Vagina (tissue), 2 donors: ENCODE measurements at places on chromosomes 13 and 19.
A peak's percentile ranks its signal among the peaks of the same experiment; 100 is the strongest.

DNA sequence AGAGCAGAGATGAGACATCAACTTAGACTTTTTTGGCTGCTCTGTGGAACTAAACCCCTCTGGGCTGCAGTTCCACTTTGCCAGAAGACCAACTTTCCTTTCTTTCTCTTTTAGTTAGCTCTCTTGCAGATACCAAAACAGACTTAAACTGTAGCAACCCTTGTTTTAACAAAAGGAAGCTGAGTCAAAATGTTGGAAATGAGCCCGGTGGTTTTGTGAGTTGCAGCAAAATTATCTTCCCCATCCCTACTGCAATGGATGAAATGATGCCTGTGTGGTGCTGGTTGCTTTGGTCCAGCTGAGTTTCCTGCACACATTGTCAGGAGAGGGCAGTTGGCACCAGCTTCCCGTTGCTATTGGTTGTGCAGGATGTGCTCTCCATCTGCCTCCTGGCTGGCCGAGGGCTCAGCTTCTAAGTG is 115.3 kb downstream of the LRCH1 start:
- peak overlapping the region; percentile 72 for H3K27ac ChIP-seq
- no peaks in the 10 kb centered on the region for H3K36me3 ChIP-seq
- DNase-seq: no peak
- H3K4me3 ChIP-seq: peak overlapping the region; percentile 2
- peaks cover 48% of the 10 kb centered on the region for H3K4me1 ChIP-seq
- H3K27me3 ChIP-seq: no peaks in the 10 kb centered on the region

DNA sequence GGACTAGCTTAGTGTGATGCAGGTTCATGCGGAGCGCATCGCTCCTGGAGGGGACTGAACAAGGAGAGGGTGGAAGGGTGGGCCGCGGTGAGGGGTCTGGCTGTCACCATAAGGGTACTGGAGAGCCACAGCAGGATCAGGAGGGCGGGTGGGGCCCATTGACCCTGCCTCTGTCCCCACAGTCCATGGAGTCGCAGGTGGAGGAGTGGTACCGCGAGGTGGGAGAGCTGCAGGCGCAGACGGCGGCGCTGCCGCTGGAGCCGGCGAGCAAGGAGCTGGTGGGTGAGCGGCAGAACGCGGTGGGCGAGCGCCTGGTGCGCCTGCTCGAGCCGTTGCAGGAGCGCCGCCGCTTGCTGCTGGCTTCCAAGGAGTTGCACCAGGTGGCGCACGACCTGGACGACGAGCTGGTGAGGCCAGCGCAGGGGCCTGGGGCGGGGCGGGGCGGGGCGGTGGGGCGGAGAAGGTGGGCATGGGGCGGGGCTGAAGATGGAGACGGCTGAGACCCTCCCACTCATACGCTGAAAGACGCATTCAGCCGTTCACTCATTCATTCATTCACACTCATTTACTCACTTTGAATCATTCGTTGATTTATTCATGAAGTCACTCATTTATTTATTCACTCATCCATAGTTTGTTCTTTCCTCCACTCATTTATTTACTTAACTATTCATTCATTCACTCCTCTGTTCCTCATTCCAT is 27.5 kb upstream of the SHKBP1 start:
- H3K4me3 ChIP-seq: no peak overlapping the region
- H3K36me3 ChIP-seq: no peaks in the 10 kb centered on the region
- H3K4me1 ChIP-seq: peaks cover 6% of the 10 kb centered on the region
- no peak overlapping the region for H3K27ac ChIP-seq
- no peaks in the 10 kb centered on the region for H3K27me3 ChIP-seq

GRCh38 chr19:41998246-41999020 is 4.4 kb upstream of the ATP1A3 start:
- H3K4me3 ChIP-seq: no peak overlapping the region
- peaks cover 15% of the 10 kb centered on the region for H3K4me1 ChIP-seq
- H3K27me3 ChIP-seq: peaks cover 15% of the 10 kb centered on the region
- H3K27ac ChIP-seq: no peak overlapping the region
- no peaks in the 10 kb centered on the region for H3K36me3 ChIP-seq
- no peak for DNase-seq

DNA sequence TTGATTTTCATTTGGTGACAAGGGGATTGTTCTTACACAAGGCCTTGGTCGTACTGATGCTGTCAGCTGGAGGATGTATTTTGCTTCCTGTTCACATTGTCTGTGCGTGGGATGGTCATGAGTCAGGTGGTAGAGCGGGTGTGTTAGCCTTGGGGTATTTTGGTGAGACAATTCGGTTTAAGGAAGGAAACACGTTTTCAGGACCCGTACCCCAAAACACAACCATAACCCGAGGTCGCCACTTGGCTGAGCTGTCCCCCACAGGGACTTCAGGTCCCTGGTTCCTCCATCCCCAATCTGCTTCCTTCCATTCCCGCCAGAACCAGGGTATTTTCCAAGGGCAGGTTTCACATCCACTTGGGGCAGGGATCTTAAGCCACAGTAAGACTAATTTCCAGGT is 15.0 kb downstream of the MYO9B start:
- peak overlapping the region; percentile 86 for H3K27ac ChIP-seq
- H3K27me3 ChIP-seq: no peaks in the 10 kb centered on the region
- DNase-seq: no peak
- H3K4me1 ChIP-seq: peaks cover 78% of the 10 kb centered on the region
- H3K36me3 ChIP-seq: no peaks in the 10 kb centered on the region

GRCh38 chr19:3248728-3249326 is 24.4 kb downstream of the CELF5 start:
- no peak overlapping the region for H3K4me3 ChIP-seq
- no peak overlapping the region for H3K27ac ChIP-seq
- no peaks in the 10 kb centered on the region for H3K36me3 ChIP-seq
- H3K4me1 ChIP-seq: no peaks in the 10 kb centered on the region
- DNase-seq: no peak
- no peaks in the 10 kb centered on the region for H3K27me3 ChIP-seq

DNA sequence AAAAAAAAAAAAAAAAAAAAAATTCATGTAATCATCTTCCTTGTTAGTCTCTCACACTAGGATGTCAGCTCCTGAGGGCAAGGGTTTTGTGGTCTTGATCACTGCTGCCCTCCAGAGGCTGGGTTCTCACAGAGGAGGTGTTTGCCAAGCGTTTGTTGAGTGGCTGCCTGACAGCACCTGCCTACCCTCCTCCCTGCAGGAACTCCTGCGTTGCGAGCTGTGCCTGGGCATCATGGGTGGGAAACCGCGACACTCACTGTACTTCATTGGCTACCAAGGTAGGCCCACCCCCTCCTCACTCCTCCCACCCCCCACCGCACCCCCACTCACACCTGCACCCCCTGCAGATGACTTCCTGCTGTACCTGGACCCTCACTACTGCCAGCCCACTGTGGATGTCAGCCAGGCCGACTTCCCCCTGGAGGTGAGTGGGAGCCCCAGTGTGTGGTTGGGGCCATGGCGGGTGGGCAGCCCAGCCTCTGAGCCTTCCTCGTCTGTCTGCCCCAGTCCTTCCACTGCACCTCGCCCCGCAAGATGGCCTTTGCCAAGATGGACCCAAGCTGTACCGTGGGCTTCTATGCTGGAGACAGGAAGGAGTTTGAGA is 8.1 kb downstream of the ATG4D start:
- H3K27me3 ChIP-seq: no peaks in the 10 kb centered on the region
- no peak overlapping the region for H3K4me3 ChIP-seq
- no peak for DNase-seq
- H3K4me1 ChIP-seq: peaks cover 46% of the 10 kb centered on the region

GRCh38 chr19:15453091-15453578 is 3.4 kb upstream of the WIZ start:
- DNase-seq: no peak
- H3K4me3 ChIP-seq: peak overlapping the region; percentile 46
- no peaks in the 10 kb centered on the region for H3K27me3 ChIP-seq
- H3K27ac ChIP-seq: peak overlapping the region; percentile 63
- peaks cover 42% of the 10 kb centered on the region for H3K4me1 ChIP-seq

GRCh38 chr19:51259348-51260245 is 8.7 kb downstream of the SIGLECL1 start:
- H3K27me3 ChIP-seq: no peaks in the 10 kb centered on the region
- no peak overlapping the region for H3K4me3 ChIP-seq
- DNase-seq: no peak
- H3K4me1 ChIP-seq: no peaks in the 10 kb centered on the region
- H3K36me3 ChIP-seq: no peaks in the 10 kb centered on the region

GRCh38 chr13:23868521-23868920 is 20.7 kb downstream of the MIPEP start:
- no peak for DNase-seq
- H3K4me1 ChIP-seq: peaks cover 7% of the 10 kb centered on the region
- no peak overlapping the region for H3K27ac ChIP-seq
- no peaks in the 10 kb centered on the region for H3K36me3 ChIP-seq

DNA sequence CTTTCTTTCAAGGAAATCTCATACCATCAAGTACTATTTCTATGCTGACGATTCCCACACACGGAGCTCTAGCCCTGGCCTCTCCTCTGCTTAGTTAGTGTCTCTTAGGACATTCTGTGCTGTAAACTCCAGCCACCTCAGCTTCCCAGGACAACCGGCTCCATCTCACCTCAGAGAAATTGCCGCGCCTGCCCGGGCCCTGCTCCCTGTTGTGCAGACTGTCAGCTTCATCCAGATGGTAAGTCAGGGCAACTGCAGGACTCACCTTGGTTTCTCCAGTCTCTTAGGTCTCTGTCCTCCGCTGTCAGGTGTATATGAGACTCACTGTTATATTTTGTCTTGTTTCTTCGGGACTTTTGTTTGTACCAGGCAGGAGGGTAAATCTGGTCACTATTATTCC is 98.7 kb downstream of the SPACA7 start:
- no peaks in the 10 kb centered on the region for H3K36me3 ChIP-seq
- no peaks in the 10 kb centered on the region for H3K4me1 ChIP-seq
- no peak for DNase-seq

- H3K4me1 ChIP-seq: no peaks in the 10 kb centered on the region
- H3K4me3 ChIP-seq: no peak overlapping the region
- no peak for DNase-seq
- H3K27ac ChIP-seq: no peak overlapping the region
- H3K36me3 ChIP-seq: no peaks in the 10 kb centered on the region
- no peaks in the 10 kb centered on the region for H3K27me3 ChIP-seq
Observed at GRCh38 chr13:41220401-41220800, 26.0 kb upstream of the KBTBD7 start.

GRCh38 chr13:97302611-97303010 is 80.5 kb downstream of the MBNL2 start:
- H3K4me3 ChIP-seq: no peak overlapping the region
- DNase-seq: no peak
- H3K36me3 ChIP-seq: no peaks in the 10 kb centered on the region
- no peaks in the 10 kb centered on the region for H3K27me3 ChIP-seq
- H3K27ac ChIP-seq: peak overlapping the region; percentile 31

DNA sequence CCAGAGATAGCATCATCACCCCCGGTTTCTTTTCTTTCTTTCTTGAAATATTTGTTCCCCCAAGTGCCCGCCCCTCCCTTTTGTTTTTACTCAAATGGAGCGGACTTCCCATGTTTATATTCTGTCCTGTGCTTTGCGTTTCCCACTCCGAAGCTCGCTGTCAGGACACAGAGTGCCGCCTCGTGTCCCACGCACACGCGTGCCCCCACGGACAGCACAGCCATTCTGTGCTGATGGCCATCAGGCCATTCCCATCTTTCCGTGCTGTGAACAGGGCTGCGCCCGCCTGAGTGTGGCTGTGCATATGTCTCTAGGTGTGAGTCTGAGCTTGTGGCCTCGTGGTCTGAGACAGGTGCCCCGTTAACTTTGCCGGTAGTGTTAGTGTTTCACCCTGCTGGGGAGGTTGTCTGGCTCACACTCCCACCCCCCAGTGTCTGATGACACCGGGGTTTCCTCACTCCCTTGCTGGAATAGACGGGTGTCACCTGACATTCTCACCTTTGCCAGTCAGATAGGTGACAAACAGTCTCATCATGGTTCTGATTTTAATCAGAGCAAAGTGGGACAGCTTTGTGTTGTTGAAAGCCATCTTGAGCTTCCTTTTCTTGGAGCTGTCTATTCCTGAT is 6.9 kb downstream of the PAK4 start:
- no peak for DNase-seq
- no peaks in the 10 kb centered on the region for H3K36me3 ChIP-seq
- no peak overlapping the region for H3K27ac ChIP-seq
- H3K4me3 ChIP-seq: no peak overlapping the region
- peaks cover 84% of the 10 kb centered on the region for H3K4me1 ChIP-seq

DNA sequence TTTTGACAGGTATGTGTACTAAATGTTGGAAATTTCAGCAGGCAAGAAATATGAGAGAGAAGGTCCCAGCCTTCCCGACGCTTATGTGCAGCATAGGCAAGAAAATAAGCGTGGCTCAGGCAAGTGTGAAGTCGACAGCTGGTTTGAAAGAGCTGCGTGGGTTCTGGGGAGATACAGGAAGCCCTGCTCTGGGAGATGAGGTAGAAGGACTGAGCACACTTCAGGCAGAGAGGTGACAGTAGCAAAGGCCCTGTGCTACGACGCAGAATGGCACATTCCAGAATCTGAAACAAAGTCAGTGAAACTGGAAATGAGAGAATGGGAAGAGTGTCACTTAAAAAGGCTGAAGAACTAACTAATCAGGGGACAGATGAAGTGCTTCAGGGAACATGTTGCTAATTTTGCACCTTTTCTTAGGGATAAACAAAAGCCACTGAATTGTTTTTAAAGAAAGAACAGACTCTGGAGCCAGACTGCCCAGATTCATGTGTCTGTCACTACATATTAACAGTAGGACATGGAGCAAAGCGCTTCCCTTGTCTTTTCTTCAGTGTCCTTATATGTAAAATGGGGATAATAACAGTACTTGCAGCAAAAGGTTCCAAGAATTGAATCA is 160.1 kb downstream of the SPRY2 start:
- H3K4me3 ChIP-seq: no peak overlapping the region
- H3K4me1 ChIP-seq: no peaks in the 10 kb centered on the region
- H3K36me3 ChIP-seq: no peaks in the 10 kb centered on the region
- no peaks in the 10 kb centered on the region for H3K27me3 ChIP-seq

GRCh38 chr19:30652751-30653150 is 280.6 kb downstream of the ZNF536 start:
- H3K27ac ChIP-seq: no peak overlapping the region
- H3K27me3 ChIP-seq: no peaks in the 10 kb centered on the region
- no peaks in the 10 kb centered on the region for H3K36me3 ChIP-seq
- DNase-seq: no peak
- H3K4me1 ChIP-seq: no peaks in the 10 kb centered on the region

DNA sequence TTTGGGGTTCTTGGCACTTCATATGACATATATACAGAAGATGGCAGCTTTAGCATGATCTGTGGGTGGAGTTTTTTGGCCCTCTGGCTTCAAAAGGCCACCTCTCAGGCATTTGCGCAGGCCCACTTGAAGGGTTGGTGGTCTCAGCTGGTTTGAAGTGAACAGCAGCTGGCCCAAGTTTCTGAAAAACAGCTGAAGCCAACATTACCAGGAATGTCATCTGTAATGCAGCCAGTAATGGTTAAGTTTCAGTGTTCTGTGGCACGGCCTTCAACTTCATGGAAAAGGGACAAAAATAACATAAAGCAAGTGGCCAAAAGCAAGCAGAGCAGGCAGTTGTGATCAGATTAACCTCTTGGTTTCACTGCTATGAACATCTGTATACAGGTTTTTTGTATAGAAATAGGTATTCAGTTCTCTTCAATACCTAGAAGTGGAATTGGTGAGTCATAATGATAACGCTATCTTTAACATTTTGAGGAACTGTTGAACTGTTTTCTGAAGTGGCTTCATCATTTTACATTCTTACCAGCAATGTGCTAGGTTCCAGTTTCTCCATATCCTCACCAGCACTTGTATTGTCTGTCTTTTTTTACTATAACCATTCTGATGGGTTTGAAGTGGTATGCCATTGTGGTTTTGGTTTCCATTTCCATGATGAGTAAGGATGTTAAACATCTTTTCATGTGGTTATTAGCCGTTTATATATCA is 245.4 kb downstream of the SHISA2 start:
- no peaks in the 10 kb centered on the region for H3K36me3 ChIP-seq
- H3K27ac ChIP-seq: no peak overlapping the region
- no peak overlapping the region for H3K4me3 ChIP-seq
